IMR-90 (cell line): ENCODE measurements at places on chromosomes 7 and 10. TPM values are rescaled to one million over a fixed set of nuclear protein-coding genes. Genes with fewer than 3 reads are reported as not detected.

- no peak for DNase-seq
These were observed 172.6 kb downstream of the TPST1 start for GRCh38 chr7:66377714-66378113.

DEPP1 gene
- 11.7 and 13.6 TPM in 2 replicates for total RNA-seq

NXPH1 gene
- not detected in 2 replicates for total RNA-seq

- no peak for DNase-seq
These were observed 16.1 kb upstream of the RAB11FIP2 start for GRCh38 chr10:118062798-118063238.

DNA sequence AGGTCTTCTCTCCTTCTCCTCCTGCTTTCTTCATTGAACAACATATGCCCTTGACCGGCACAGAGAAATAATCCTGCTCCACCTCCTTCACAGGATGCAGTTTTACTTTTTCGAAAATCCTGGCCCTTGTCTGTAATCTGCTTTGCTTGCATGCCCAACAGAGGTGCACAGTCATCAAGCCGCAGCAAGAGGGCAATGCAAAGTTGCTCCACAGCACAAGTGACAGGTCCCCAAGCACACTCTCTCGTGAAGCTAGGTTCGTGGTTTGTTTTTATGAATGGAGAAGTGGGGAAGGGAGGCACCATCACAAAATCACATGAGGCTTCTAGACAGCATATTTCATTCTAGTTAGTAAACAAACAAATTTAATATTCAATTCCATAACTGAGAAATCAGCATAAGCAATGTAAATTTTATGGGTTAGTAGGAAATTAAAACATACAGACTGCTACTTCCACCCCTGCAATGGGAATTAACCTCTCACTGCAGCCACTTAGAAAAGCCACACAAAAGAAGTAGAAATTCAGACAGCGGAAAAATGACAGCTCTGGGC, 178.8 kb downstream of the TPK1 start:
- no peak for DNase-seq

MYO1G gene
- under 0.01 TPM in 2 replicates for total RNA-seq

DNA sequence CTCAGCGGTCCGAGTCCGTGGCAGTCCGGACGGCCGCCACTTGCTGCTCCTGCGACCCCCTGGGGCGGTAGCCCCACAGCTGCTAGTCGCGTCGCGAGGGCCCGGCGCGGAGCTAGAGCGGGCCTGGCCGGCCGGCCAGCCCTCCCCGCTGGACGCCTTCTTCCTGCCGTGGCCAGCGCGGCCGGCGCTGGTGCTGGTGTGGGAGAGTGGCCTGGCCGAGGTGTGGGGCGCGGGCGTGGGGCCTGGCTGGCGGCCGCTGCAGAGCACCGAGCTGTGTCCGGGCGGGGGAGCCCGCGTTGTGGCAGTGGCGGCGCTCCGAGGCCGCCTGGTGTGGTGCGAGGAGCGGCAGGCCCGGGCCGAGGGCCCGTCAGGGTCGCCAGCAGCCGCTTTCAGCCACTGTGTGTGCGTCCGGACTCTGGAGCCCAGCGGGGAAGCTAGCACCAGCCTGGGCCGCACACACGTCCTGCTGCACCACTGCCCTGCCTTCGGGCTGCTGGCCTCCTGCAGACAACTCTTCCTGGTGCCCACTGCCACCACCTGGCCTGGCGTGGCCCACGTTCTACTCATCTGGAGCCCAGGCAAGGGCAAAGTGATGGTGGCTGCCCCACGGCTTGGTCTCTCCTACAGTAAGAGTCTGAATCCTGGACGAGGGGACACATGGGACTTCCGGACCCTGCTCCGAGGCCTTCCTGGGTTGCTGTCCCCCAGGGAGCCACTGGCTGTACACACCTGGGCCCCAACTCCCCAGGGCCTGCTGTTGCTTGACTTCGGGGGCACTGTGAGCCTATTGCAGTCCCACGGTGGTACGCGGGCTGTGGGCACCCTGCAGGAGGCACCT, 631 bp downstream of the HPS6 start:
- DNase-seq: peak; percentile 13

NKX2-3 gene
- not detected in 2 replicates for total RNA-seq

GRCh38 chr10:96416643-96417042, 57.8 kb upstream of the OPALIN start:
- no peak for DNase-seq

DNA sequence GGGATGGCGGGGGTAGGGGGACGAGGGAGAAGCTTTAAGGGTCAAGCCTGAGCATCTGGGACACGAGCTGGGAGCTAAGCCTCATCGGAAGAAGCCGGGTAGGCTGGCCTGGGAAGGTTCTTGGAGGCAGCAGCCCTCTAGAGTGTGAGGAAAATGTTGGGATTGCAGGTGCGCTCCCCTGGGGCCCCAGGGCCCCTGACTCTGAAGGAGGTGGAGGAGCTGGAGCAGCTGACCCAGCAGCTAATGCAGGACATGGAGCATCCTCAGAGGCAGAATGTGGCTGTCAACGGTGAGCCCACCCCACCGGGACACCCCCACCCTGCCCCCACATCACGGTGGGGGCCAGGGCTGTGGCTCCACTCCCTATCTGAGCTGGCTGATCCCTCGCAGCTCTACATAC, 6.9 kb downstream of the ZYX start:
- DNase-seq: no peak

SLC26A5 gene
- total RNA-seq: not detected in 2 replicates

SRGN gene
- 41.4 and 46.4 TPM in 2 replicates for total RNA-seq

DNA sequence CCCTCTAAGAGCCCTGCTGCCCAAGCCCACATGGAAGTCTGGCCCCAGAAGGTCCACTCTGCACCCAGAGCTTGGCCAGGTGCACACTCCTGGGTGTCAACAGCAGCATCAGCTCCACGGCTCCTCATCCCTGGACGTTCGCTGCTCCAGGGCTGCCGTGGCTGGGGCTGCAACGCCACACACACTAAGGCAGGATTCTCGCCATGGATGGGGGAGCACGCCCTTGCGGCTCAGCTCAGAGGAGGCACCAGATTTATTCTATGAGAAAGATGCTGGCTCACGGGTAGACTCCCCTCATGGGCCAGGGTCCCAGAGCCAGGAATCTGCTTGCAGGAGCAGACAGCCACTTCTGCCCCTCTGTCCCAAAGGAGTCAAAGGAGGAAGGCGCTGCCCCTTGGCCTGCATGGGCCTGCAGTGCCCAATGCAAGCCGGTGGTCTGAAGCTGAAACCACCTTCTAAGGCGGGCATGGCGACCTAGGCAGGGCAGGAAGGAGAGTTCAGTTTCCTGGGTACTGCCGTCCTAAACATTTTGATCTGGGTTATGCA, 42.1 kb downstream of the CFAP46 start:
- no peak for DNase-seq

GRCh38 chr10:124524991-124525653, 63.5 kb downstream of the LHPP start:
- DNase-seq: no peak

- peak; percentile 7 for DNase-seq
These were observed 565 bp downstream of the ATP5MK start for GRCh38 chr10:103395754-103396066.

DNA sequence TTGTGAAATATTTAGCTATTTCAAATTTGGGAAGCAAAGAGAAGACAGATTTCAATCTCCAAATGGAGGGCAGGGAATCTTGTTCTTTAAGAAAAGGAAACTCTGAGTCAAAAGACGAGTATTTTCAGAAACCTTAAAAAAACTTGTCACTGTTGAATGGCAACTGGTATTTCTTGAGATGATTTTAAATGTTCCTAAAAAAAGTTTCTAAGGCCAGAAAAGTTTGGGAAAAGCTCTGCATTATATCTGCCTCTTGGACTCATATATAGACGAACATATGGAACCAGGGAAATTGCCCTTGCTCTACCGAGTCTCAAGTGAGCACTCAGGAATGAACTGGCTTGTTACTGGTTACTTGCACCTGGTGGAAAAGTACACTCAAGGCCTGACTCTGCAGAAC, 69.5 kb downstream of the ADAM22 start:
- no peak for DNase-seq

DNA sequence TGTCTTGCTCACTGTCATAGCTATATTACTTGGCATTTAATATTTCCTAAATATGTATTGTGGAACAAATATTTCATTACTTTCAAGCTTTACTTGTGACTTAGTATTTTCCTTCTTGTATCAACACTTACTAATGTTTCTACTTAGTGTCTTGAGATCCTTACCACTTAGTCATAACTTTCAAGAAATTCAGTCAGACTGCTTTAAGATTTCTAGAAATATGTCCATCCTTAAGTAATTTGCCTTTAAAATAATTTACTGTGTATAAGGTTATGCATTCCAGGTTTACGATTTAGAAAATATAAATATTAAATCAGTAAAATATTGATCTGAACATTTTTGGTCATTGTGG, 87.3 kb upstream of the CSTF2T start:
- DNase-seq: peak; percentile 45

DNA sequence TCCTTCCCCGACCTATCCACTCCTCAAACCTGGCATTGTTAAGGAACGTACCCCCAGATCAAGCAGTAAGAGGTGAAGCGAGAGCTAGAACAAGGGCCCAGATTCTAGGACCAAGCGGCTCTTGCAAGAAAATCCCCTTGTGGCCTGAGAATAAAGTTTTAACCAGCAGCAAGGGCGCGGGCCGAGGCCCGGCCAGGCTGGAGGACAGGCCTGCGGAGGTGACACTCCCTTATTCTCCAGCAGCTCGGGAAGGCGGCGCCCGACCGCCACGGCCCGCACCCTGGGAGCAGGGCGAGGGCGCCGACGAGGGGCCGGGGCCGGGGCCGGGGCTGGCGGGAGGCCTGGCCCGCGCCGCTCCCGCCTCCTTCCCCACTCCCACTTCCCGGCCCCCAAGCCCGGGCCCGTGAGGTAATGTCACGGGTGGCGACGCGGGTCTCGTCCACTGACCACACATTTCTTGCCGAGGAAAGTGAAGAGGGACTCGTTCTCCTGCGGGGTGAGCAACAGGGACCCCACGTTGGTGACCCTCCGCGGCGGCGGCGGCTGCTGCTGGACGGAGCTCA, 551 bp downstream of the WASL start:
- peak; percentile 28 for DNase-seq

DNA sequence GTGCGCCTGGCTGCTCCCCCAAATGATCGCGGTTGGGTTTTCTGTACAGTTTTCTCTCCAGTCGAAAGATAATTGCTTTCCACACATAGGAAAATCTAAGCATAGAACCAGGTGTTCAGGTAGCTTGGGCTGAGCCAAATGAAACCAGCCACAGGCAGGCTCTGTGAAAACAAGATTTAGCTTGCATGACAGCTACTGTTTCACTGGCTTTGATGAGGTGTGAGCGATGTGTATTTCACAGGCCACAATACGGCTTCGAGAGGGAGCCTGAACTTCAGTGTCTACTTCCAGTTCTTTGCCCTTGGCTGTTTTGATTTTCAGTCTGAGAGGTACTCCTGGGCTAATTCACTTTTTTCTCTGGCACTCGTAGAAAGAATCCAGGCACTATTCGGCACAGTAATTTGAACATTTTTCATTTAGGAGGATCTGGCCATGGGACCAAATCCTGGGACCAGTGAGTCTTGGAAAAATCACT, 110.5 kb downstream of the JCAD start:
- DNase-seq: no peak

GRCh38 chr10:129816656-129817045, 147.4 kb downstream of the EBF3 start:
- no peak for DNase-seq

- peak; percentile 99 for DNase-seq
These were observed at the start of gene CALD1 for GRCh38 chr7:134778941-134779740. Gene CALD1, plus strand, starts transcription at chr7:134779634. Its CDS starts 88,100 bp downstream, at chr7:134867734.

DNA sequence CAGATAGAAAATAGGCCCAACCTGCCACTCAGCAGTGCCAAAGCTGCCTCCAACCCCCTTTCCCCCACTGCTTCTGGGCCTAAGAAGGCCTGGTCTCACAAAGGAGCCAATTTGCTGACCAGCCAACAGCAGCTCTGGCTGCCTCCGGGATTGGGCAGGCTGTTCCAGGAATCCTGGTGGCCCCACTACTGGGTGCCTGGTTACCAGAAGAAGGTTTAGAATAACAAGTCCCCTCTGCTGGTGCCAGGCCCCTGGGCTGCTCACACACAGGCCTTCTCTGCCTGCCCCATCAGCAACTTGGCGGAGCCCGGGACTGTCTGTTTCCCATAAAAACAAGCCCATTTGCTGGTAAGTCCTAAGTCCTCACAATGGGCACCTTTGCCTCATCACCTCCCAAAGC, 1.2 kb downstream of the PHKG1 start:
- no peak for DNase-seq

SKIDA1 gene
- total RNA-seq: 0.56 and 0.72 TPM in 2 replicates

GRCh38 chr10:75236178-75236825, 545 bp upstream of the COMTD1 start:
- DNase-seq: no peak

DNA sequence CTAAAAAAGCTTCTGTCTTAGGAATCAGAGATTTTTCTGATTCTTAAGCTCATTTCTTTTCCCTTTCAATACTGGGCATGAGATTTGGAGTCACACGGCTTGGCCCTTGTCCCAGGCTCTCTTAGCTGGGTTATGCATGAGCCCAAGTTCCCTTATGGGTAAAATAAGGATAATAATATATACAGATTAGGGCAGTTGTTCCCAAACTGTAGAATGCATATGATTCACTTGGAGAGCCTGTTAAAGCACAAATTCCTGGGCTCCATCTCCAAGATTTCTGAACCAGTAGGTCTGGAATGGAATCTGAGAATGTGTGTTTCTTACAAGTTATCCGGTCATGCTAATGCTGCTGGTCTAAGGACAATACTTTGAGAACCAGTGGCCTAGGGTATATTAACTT, 154.0 kb downstream of the REEP3 start:
- peak; percentile 62 for DNase-seq

WASL gene
- 2.3 and 5.3 TPM in 2 replicates for total RNA-seq

C10orf62 gene
- total RNA-seq: not detected in 2 replicates

GRCh38 chr7:63112764-63113712, 885.6 kb upstream of the ZNF722 start:
- no peak for DNase-seq
